ENCODE measurements at places on chromosomes 4 and X.

DNA sequence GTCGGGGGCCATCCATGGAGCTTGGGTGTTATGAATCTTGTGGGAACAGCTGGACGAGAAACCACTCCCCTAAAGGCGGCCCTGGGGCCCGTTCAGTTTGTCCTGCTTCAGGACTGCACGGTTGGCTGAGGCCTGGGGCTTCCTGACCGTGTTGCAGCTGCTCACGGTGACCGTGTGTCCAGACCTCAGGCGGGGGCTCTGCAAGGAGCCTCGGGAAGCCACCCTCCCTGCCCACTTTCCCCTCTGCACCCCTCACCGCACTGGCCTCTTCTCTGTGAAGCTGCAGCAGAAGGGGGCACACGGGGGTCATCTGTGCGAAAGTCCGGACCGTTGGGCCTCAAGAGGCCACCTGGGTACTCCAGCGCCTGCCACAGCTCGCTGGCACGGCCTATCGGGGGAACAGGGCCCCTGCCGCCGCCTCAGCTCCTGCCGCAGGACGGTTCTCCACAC lies 29.4 kb downstream of the UVSSA start:
- H3K27ac ChIP-seq: no peak overlapping the region
- H3K36me3 ChIP-seq: peaks cover 4% of the 10 kb centered on the region
- H3K27me3 ChIP-seq: no peaks in the 10 kb centered on the region
- no peak for DNase-seq

- no peak overlapping the region for H3K4me3 ChIP-seq
- no peak overlapping the region for H3K27ac ChIP-seq
- H3K36me3 ChIP-seq: peaks cover 43% of the 10 kb centered on the region
- H3K4me1 ChIP-seq: peaks cover 4% of the 10 kb centered on the region
- DNase-seq: no peak
- no peaks in the 10 kb centered on the region for H3K27me3 ChIP-seq
Measured at GRCh38 chr4:84680956-84681355, 98.0 kb downstream of the CDS1 start.

- no peak overlapping the region for H3K4me3 ChIP-seq
- no peak overlapping the region for H3K27ac ChIP-seq
- H3K27me3 ChIP-seq: no peaks in the 10 kb centered on the region
- no peaks in the 10 kb centered on the region for H3K4me1 ChIP-seq
Measured at GRCh38 chrX:24231641-24232179, 82.2 kb downstream of the SUPT20HL2 start.

- no peaks in the 10 kb centered on the region for H3K36me3 ChIP-seq
- no peaks in the 10 kb centered on the region for H3K27me3 ChIP-seq
- no peak for DNase-seq
- no peaks in the 10 kb centered on the region for H3K4me1 ChIP-seq
Measured at GRCh38 chr4:65296246-65296645, 374.0 kb downstream of the EPHA5 start.

DNA sequence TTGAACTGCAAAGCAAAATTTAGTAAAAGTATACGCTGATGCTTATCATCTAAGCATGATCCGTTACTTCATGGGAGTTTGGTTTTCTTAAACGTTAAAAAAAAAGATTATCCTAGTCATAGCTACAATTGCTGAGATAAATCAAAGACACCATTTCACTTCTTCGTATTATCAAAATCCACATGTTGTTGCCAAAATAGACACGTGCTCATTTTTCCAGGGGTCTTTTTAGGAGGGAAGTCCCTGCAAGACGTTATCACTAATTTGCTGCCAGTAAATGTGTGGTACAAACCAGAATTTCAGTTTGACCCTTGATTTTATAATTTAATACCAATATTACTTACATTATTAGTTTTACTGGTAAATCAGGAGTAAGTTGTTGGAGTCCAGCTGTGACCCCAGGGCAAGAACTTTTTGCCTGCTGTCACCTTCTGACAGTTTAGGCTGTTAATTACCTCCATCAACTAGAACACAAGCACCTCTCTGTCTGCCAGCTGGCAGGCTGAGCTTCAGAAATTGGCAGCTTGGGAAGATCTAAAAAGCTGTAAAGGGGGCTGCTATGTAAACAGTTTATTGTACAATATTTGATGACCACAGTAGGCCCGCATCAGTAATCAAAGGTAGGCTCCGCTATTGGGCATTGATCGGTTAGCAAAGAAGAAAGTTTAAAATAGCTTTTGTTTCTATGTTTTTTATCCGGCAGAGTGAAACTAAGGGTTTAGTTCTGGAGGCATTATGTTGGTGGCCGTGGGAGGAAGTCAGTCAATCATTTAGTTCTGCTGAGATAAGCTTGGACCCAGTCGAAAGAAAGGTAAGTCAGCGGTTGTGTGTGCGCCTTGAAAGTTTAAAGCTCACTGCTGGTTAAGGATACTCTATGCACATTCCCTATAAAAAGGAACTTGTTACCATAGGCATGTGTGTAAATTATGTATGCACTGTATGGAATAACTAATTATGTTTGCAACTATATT lies 196.4 kb downstream of the FBXO8 start:
- H3K27me3 ChIP-seq: peaks cover 2% of the 10 kb centered on the region
- no peaks in the 10 kb centered on the region for H3K4me1 ChIP-seq
- no peak overlapping the region for H3K4me3 ChIP-seq
- no peak for DNase-seq

DNA sequence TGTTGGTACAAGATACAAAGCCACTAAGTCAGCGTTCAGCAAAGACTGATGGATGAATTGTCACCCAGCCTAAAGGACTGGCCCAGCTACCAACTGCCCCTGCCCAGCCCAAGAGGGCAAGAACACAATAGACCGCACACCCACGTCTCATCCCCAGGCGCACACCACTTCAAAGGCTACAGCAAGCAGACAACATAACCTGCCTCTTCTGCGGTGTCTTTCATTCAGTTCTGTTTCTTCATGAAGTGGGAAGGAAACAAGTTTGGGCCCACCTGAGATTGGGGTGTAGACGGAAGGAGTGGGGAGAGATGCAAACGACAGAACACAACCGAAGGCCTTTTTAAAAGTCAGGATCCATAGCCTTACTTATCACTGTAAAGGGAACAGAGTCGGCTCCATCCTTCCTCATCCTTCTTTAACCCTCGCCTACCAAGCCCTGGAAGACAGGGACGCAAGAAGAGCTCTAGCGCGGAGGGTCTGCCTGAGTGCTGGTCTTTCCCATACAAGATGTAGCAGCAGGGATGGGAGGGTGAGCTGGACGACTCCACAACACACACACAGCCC lies 691 bp downstream of the SCARB2 start:
- peaks cover 42% of the 10 kb centered on the region for H3K4me1 ChIP-seq
- H3K27ac ChIP-seq: peak overlapping the region; percentile 87
- DNase-seq: no peak
- H3K36me3 ChIP-seq: no peaks in the 10 kb centered on the region

DNA sequence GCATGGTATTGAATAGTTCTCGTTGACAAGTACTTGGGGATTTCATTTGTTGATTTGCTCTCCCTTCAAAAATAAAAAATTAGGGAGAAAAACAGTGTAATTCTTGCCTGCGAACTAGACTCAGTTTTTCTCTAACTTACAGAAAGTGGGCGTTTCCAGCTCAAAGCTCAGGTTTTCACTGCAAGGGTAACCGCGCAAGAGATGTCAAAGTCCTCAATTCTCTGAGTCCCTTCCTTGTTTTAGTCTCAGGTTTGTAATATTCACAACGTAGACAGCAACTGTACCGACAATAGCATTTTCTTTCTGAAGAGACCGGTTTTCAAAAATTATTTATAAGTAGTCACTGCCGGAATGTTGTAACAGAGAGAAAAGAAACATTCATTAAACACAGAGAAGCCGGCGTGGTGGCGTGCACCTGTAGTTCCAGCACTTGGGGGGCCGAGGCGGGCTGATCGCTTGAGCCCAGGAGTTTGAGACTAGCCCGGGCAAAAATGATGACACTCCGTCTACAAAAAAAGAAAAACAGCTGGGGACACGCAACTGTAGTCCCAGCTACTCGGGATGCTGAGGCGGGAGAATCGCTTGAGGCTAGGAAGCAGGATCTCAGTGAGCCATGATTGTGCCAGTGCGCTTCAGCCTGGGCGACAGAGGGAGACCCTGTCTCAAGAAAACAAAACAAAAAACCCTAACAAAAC lies 774 bp downstream of the ZCCHC4 start:
- DNase-seq: no peak
- H3K27ac ChIP-seq: peak overlapping the region; percentile 82
- H3K27me3 ChIP-seq: no peaks in the 10 kb centered on the region

DNA sequence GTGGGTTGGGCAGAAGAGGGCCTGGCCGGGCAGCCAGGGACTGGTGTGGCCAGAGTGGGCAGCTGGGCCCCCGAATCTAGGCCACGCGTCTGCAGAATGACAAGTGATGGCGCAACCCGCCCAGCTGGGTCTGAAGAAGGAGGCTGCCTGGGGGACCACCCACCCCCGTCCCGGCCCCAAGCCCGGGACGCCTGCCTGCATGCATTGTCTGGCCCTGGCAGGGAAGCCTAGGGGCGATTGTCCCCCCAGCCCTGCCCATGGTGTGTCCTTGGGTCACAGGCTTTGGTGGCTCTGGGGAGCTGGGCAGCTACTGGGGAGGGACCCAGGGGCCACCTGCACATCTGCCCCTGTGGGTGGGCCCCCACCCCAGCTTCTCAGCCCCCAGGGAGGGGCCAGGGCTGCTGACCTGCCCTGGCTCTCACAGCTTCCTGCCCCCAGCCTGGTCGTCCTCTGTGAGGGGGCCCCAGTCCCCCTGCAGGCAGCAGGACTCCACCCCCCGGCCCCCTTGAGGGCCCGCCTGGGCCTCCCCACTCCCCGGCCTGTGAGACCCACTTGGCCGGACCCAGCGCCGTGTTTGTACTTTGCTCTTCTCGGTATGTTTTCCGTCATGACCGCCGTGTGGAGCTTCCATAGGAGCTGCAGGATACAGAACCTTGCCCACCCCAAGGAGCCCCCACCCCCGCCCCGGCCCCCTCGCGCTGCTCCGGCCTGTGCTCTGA lies 4.9 kb downstream of the FGFR3 start:
- DNase-seq: peak; percentile 84
- H3K27ac ChIP-seq: no peak overlapping the region

- no peak for DNase-seq
- H3K27ac ChIP-seq: no peak overlapping the region
- H3K36me3 ChIP-seq: no peaks in the 10 kb centered on the region
- H3K27me3 ChIP-seq: no peaks in the 10 kb centered on the region
- H3K4me3 ChIP-seq: no peak overlapping the region
- H3K4me1 ChIP-seq: no peaks in the 10 kb centered on the region
Measured at GRCh38 chr4:135359128-135359527, 1157.5 kb upstream of the PABPC4L start.

GRCh38 chr4:7301126-7301785 lies 108.9 kb downstream of the SORCS2 start:
- H3K4me3 ChIP-seq: no peak overlapping the region
- no peaks in the 10 kb centered on the region for H3K36me3 ChIP-seq
- no peaks in the 10 kb centered on the region for H3K4me1 ChIP-seq
- H3K27ac ChIP-seq: no peak overlapping the region
- no peak for DNase-seq

- H3K4me1 ChIP-seq: peaks cover 2% of the 10 kb centered on the region
- no peak overlapping the region for H3K4me3 ChIP-seq
- H3K36me3 ChIP-seq: no peaks in the 10 kb centered on the region
- H3K27me3 ChIP-seq: no peaks in the 10 kb centered on the region
- DNase-seq: peak; percentile 86
Measured at GRCh38 chr4:87530868-87531267, 1.7 kb upstream of the SPARCL1 start.

DNA sequence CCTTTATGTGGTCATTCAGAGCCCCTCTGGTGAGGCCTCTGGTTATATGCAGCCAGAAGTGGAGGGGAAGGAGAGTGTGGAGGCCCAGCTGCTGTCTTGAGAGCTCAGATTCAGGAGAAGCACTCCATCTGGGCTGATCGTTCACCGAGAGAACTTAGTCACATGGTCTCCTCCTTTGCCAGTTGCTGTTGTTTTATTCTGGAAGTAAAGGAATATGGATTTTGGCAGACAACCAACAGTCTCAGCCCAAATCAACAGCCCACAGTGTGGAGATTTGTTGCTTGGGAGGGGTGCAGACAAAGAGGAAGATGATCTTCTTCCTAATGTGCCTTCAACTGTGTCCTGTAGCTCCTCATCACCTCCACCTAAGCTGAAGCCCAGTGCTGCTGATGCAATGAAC lies 355.4 kb downstream of the ANK2 start:
- H3K27ac ChIP-seq: no peak overlapping the region
- H3K4me1 ChIP-seq: no peaks in the 10 kb centered on the region
- no peaks in the 10 kb centered on the region for H3K36me3 ChIP-seq
- no peaks in the 10 kb centered on the region for H3K27me3 ChIP-seq
- DNase-seq: peak; percentile 84

- peaks cover 12% of the 10 kb centered on the region for H3K36me3 ChIP-seq
- no peak overlapping the region for H3K27ac ChIP-seq
- H3K4me1 ChIP-seq: peaks cover 45% of the 10 kb centered on the region
- peak; percentile 57 for DNase-seq
- no peaks in the 10 kb centered on the region for H3K27me3 ChIP-seq
Measured at GRCh38 chr4:41643331-41643730, 105.2 kb downstream of the PHOX2B start.

- no peaks in the 10 kb centered on the region for H3K4me1 ChIP-seq
- peak overlapping the region; percentile 98 for H3K27ac ChIP-seq
- DNase-seq: no peak
- H3K27me3 ChIP-seq: no peaks in the 10 kb centered on the region
- peak overlapping the region; percentile 95 for H3K4me3 ChIP-seq
Measured at GRCh38 chr4:119211867-119212233, 663 bp upstream of the USP53 start.

DNA sequence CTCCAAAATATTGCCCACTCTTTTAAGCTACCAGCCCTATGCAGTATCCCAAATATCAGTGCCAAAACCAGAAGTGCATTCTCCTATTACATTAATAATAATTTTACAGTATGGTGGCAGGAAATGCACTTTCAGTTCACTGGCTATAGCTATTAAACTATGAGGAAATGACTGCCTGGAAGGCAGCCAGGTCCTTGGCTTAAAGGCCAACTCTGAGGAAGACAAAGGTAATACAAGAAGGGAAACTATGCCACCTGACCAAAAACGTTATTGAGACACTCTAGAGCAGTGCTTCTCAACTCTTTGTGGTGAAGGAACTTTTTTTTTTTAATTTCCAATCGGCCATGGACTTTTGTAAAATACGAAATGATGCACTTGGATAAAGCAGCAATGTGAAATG lies 133.6 kb upstream of the VAMP7 start:
- H3K27me3 ChIP-seq: no peaks in the 10 kb centered on the region
- H3K36me3 ChIP-seq: no peaks in the 10 kb centered on the region

- H3K4me3 ChIP-seq: no peak overlapping the region
- no peaks in the 10 kb centered on the region for H3K4me1 ChIP-seq
- H3K27ac ChIP-seq: no peak overlapping the region
- no peaks in the 10 kb centered on the region for H3K36me3 ChIP-seq
Measured at GRCh38 chrX:151695583-151696340, 504 bp downstream of the PRRG3 start.

- H3K4me1 ChIP-seq: no peaks in the 10 kb centered on the region
- no peak overlapping the region for H3K27ac ChIP-seq
- no peaks in the 10 kb centered on the region for H3K27me3 ChIP-seq
- H3K36me3 ChIP-seq: no peaks in the 10 kb centered on the region
- DNase-seq: no peak
Measured at GRCh38 chr4:8128100-8128856, 30.3 kb downstream of the ABLIM2 start.
